ENCODE measurements at places on chromosomes 16 and 17.

DNA sequence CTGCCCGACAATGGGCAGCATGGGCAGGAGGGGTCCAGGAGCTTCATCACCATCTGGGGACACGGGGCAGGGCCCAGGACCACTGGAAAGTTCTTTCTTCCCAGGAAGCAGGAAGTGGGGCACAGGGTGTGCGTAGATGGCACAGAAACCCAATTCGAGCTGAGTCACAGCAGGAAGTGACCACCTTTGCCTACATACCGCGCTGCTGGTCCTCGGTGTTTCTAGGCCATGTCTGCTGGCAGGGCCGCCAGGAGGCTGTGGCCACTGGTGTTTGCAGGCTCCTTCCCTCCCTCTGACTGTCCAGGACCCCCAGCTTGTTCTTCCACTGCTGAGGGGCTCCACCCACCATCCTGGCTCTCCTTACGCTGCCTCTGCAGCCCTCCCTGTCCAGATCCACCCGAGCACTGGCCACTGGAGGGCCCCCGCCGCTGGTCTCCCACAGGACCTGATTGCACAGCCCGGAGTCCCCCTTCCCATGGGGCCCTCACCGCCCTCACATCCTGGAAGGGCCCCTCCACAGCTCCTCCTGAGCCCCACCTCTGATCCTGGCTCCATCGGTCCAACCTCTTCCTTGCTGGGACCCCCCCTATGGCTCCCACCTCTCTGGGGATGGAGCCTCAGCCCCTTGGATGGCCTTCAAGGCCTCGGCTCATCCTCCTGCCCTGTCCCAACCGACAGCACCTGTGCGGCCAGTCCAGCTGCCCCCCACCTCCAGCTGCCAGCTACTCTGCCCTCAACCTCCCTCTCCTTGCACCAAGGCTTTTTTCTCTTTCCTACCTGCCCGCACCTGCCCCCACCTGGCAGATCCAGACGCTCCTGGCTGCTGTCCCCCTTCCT is 14.5 kb upstream of the RASD1 start:
- no peak for DNase-seq

DNA sequence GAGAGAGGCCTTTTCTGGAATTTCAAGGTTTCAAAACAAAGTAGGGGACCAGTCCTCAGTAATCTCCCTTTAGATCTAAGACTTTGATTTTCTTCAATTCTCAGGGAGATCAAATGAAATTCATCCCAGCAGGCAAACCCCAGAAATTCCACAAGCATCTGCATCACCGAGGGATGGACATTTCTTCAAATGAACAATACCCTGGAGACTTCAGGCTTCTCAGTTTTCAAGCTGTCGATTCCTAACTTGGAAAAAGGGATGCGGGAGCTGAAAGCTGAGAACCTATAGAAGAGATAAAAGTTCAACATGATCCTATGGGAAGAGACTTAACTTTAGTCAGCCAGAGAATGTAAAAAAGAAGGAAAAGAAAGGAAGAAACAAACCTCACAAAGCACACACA is 296.9 kb upstream of the CDH5 start:
- no peak for DNase-seq

GRCh38 chr17:31825961-31826691 is 32.9 kb downstream of the COPRS start:
- DNase-seq: no peak

GRCh38 chr16:85568519-85568918 is 44.6 kb upstream of the GSE1 start:
- DNase-seq: no peak

DNA sequence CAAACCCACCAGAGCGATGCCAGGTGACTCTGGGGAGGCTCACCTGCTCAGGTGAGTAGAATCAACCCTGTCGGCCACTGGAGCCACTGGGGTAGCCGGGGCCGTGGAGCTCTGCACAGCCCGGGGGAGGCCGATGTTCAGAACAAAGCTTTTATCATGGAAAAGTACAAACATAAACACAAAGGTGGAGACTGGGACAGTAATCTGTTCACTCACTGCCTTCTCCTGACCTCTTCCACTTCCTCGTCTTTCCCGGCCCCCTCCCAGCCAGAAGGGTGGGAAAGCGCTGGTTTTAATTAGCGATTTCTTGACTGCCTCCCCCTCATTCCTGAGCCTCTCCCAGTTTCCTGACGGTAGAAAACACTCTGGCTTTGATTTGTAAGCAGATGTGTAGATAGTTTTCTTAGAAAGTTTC is 9.8 kb upstream of the TEX19 start:
- no peak for DNase-seq

GRCh38 chr16:72848028-72848400 is 199.9 kb downstream of the ZFHX3 start:
- no peak for DNase-seq

DNA sequence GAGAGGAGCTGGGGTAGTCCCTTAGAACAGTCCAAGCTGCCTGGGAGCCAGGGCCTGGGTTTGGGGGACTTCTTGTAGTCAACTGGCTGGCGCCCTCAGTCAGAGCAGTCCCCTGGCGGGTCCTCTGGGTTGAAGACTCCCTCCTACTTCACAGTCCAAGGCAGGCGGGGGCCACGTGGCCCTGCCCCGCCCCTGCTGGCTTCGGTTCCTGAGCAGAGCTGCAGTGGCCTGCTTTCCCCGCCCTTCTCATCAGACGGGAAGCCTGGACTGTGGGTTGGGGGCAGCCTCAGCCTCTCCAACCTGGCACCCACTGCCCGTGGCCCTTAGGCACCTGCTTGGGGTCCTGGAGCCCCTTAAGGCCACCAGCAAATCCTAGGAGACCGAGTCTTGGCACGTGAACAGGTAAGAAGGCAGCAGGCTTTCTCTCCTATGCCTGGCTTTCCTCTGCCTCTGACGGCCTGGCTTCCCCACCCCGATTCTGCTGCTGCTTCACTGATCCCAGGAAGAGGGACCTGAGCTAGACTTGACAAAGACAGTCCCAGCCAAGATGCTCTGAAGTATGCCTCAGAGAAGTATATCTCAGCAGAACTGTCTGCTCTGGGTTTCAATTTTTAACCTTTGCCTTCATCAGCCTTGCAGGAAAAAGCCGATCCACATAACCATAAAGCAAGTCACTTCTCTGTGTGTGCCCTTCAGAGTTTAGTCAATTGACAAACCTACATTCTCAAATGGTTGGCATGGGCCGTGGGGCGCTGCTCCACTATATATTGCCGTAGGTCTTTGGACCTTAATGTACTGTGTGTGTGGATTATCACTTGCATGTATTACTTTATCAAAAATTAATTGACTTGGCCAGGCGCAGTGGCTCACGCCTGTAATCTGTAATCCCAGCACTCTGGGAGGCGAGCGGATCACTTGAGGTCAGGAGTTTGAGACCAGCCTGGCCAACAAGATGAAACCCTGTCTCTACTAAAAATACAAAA is 56.3 kb downstream of the SF3B3 start:
- no peak for DNase-seq

- DNase-seq: no peak
Measured at GRCh38 chr17:29734640-29735039, 111.9 kb upstream of the CORO6 start.

DNA sequence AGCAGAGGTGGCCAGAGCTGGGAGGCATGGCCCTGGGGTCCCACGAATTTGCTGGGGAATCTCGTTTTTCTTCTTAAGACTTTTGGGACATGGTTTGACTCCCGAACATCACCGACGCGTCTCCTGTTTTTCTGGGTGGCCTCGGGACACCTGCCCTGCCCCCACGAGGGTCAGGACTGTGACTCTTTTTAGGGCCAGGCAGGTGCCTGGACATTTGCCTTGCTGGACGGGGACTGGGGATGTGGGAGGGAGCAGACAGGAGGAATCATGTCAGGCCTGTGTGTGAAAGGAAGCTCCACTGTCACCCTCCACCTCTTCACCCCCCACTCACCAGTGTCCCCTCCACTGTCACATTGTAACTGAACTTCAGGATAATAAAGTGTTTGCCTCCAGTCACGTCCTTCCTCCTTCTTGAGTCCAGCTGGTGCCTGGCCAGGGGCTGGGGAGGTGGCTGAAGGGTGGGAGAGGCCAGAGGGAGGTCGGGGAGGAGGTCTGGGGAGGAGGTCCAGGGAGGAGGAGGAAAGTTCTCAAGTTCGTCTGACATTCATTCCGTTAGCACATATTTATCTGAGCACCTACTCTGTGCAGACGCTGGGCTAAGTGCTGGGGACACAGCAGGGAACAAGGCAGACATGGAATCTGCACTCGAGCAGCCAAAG is 2.3 kb downstream of the CSF3 start:
- DNase-seq: no peak

- DNase-seq: no peak
Measured at GRCh38 chr16:68378436-68379415, 67.9 kb downstream of the PRMT7 start.

GRCh38 chr16:19690196-19690595 is 27.8 kb downstream of the KNOP1 start:
- no peak for DNase-seq

DNA sequence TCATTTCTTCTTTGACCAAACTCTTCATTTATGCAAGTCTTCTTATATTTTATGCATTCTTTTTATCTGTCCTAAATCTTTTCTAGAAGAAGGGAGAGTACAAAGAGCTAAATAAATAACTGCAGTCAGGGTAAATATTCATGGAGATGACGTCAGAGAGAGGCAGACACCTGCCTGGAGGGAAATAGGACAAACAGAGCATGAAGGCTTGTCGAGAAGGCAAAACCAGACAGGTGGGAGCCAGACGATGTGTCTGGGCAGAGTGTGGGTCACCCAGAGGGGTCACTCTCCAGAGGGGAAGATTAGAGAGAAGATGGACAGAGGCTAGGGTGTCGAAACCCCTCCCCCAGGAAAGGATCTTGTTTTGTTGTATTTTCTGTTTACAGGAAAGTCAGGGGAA is 78.3 kb upstream of the RPL38 start:
- DNase-seq: peak; percentile 4

GRCh38 chr17:42849451-42850181 is 1.4 kb upstream of the AOC3 start:
- DNase-seq: no peak

- DNase-seq: no peak
Measured at GRCh38 chr16:75792771-75793492, 66.6 kb upstream of the CPHXL start.

Measured in NCI-H1092 treated with DMSO at 0.1 percent for 48 hours (cell line).